Inflammatory macrophage treated with lipopolysaccharide for 4 hours (primary cell): ENCODE measurements at places on chromosomes 5 and 9.

GRCh38 chr5:83540105-83540504 lies 68.6 kb downstream of the VCAN start:
- DNase-seq: no peak

DNA sequence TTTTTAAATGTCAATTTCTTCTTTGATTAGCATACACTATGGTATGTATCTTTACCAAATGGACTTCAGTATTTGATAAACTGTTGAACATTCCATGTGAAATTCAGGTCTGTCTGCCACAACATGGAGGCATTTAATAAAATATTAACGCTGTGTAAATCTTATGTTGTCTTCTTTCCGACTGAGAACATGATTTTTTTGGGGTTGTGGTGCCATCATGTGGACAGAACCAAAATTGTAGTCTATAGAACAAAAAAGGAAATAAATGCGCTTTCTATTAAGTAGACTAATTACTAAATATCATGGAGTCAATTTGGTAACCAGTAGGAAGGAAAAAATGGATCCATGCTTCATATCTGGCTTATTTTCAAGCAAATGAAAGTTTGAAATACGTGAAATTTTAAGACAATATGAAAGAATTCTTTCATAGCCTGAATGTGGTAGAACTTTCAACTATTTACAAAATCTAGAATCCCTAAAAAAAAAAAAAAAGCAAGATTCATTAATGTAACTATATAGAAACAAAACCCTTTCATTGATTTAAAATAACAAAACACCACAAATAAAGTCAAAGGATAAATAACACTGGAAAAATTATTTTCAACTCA lies 2.8 kb upstream of the PLK2 start:
- DNase-seq: peak; percentile 62

DNA sequence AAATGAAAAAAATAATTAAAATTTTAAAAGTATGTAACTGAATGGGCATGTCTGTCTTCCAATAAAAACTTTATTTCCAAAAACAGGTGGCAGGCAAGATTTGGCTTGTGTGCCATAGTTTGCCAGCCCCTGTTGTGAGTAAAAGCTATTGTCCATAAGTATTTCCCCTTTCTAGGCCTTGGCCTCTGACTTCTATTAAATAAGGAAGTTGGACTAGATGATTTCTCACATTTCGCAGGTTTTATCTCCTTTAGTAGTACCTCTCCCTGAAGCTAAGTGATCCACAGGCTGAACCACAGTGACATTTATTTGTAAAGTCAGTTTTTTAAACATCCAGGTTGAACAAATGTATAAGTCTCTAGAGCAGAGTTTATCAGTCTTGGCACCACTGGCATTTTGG lies 41.3 kb downstream of the RECK start:
- peak; percentile 48 for DNase-seq

- peak; percentile 87 for DNase-seq
Observed at GRCh38 chr9:6006749-6007057, 8.7 kb downstream of the RANBP6 start.

DNA sequence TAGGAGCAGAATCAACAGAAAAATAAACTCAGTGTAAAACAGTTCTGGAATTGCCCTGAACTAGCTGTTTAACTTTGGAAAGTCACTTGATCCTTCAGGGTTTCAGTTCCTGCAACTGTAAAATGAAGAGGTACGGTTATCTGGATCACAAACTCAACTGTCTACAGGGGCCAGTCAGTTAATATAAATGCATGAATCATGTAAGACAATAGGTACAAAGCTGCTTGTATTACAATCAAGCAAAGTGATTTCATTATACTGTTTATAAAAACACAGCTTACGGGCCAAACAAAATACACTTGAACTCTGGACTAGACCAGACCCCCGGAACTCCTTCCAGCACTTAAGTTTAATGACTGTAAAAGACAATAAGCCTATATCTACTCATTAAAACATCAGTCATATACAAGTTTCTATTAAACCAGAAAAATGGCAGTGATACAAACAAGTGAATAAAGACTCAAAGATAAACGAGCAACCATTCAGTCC lies 73.0 kb downstream of the MRPS27 start:
- DNase-seq: no peak

- DNase-seq: no peak
Observed at GRCh38 chr9:6641961-6642360, 3.6 kb downstream of the GLDC start.

- DNase-seq: no peak
Observed at GRCh38 chr9:5453004-5453403, 2.7 kb downstream of the CD274 start.

DNA sequence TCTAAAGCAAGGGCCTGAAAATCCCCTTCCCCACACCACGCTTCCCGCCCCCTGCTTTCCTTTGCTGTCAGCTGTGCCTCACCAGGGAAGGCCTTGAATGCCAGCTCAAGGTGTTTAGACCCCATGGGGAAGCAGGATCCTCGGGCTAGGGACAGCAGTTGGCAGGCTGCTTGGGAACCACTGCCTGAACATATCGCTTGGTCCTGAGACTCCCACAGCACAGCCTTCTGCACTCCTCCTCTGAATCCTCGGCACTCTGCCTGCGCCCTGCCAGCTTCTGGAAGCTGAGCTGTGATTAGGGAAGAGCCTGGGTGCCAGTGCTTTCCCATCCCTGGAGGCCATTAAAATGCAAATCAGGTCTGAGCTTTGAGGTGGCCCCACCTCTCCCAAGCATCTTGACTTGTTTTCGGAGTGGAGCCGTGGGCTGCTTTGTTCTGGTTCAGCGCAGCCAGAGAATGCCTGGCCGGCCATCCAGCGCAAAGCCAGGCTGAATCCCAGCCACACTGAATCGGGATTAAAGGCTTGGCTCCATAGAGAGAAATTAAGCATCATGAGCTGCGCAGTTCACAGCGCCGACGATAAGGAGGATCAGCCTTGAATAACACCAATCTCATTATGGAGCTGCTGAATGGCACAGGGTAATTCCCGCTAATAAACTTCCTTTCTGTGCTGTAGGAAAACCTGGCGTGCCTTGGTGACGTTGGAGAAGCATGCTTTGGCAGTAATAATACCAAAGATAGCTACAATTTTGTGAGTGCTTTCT lies 40.0 kb downstream of the AMBP start:
- DNase-seq: no peak

GRCh38 chr9:35367451-35367850 lies 122.5 kb upstream of the RUSC2 start:
- no peak for DNase-seq

DNA sequence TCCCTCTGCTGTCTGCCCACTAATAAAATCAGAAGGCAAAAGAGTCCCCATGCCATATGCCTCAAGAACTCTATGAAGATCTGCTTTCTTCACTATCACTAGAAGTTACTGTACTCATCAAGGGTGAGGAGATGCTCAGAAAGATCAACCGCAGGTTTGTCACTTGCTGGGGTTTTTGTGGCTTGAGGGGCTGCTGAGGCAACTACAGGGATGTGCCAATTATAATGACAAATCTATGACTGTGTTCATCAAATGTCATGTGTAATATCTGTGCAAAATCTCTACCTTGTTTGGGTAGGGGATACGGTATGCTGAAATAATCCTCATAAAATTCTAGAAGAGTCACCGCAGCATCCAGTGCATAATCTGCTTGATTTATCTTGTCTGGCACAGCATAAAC lies 13.0 kb downstream of the ERAP1 start:
- no peak for DNase-seq

DNA sequence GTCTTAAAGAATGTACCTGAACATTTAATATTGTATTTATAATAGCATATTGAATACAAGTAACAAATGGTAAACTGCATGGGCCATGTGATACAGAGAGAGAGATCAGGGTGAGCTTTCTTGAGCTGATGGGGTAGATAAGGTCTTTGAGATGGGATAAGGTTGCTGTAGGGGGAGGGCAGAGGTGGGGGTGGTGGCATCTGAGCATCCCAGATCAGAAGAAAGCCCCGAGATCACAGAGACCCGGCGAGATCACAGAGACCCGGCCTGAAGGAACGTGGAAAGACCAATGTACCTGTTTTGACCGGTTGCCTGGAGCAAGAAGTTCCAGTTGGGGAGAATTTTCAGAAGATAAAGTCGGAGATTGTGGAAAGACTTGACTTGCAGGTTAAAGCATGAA lies 6.6 kb downstream of the SMARCA2 start:
- DNase-seq: no peak

DNA sequence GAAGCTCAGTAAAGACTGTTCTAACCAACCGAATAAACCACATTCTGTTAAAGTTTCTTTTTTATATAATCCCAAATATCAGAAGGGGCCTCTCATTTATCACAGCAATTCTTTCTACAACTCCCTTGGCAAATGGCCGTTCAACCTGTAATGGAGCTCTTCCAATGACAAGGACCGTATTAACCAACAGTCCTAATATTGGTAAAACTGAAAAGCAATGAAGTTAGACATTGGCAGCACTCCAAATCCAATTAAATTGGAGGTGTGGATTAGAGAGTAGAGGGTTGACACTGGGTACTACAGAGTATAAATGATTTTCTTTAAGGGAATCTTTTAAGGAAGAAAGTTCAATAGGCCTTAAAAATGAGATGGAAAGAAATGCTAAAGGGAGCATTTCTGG lies 842 bp downstream of the TMED7 start:
- peak; percentile 16 for DNase-seq

DNA sequence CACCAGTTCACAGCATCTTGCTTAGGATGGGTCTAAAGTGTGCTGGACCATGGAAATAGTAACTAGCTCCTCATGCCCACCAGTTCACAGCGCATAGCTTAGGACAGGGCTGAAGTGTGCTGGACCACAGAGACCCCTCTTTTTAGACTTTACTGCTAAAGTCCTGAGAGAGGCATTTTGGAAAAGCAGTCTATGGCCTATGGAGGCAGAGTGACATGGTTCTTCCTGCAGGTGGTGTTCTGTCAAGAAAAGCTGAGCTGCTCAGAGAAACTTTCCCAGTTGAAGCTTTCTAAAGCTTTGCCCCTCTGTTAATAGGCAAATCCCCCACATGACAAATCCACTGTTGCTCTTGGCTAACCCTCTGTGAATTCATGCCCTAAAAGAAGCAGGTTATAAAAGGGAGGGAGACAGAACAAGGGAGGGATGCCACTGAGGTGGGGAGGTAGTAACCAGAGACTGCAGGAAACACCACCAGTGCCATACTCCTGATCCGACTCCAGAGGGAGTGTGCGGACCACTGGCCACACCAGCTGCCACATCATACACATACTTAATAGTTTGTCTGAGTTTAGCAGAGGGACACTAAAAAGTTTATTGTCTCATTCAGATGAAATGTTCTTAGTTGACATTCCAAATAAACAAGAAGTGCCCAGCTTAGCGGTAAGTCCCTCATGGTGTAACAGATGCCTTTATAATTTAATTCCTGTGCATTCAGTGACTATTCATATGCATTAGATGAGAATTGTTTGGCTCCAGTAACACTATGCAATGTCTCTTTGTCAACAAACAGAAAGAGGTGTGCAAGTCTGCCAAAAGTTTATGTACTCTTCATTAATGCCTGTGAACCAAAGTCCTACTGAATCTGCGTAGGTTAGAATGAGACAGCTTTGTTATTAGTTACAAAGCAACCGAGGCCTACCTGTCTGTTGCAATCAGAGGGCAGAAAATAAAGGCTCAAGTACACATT lies 236.2 kb upstream of the NFIL3 start:
- DNase-seq: peak; percentile 9

DNA sequence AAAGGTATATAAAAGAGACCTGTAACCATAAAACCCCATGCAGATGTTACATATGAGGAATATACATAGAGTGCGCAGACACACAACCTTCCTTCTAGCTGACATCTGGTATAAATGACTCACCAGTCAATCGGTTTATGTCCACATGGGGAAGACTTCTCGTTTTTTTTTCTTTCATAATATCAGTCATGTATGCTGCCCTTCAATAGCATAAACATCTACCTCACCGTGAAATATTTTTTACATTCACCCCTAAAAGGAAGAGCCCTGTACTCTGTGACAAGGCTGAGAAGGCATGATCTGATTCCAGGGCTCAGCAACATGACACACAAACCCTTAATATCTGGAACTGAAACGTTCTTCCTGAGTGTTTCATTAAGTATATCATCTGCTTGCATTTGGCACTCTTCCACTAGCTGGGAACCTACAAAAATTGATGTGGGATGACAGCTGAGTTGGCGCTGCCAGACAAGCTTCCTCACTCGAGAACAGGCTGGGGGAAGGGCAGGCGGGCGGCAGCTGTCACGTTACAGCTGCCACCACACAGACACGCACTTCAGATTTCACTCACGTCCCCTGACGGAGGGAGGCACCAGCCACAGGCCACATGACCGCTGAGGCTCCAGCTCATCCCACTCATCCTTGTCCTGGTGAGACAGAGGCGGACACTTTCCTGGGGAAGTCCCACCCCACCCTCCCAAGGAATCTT lies 74.2 kb downstream of the SHB start:
- DNase-seq: peak; percentile 94

GRCh38 chr5:82560561-82560960 lies 282.4 kb upstream of the RPS23 start:
- no peak for DNase-seq

GRCh38 chr5:5350101-5350500 lies 72.4 kb upstream of the ICE1 start:
- no peak for DNase-seq

DNA sequence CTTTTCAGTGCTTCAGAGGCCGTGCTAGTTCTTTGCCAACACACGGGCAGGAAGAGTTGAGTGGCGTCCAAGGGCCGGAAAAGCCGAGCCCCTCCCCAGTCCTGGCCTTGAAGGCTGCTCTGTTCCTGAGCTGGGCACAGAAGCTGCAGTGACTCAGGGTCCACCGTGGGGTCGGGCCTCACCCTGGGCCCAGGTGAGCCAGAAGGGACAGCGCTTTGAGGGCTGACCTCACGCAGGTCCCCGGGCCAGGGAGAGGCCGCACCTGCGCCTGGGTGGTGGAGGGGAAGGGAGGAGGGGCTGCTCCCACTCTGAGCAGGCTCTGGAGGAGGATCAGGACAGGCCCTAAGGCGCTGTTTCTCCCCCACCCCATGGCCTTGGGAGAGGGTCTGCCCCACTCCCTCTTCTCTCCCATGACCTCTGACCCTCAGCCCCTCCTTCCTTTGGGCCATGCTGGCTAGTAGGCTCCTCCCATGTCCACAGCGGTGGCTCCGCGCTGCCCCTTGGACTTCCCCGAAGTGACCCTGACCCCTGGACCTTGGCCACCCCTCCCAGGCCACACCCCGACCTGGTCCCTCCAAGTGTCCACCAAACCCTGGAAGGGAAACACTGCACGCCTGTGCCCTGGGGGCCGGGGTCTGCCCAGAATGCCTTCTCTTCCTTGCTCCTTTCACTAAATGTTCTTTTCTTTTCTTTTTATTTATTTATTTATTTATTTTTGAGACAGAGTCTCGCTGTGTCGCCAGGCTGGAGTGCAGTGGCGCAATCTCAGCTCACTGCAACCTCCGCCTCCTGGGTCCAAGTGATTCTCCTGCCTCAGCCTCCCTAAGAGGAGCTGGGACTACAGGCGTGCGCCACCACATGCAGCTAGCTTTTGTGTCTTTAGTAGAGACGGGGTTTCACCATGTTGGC lies 19.7 kb upstream of the SLC6A19 start:
- no peak for DNase-seq
